ENCODE measurements at places on chromosomes 1 and 21.

DNA sequence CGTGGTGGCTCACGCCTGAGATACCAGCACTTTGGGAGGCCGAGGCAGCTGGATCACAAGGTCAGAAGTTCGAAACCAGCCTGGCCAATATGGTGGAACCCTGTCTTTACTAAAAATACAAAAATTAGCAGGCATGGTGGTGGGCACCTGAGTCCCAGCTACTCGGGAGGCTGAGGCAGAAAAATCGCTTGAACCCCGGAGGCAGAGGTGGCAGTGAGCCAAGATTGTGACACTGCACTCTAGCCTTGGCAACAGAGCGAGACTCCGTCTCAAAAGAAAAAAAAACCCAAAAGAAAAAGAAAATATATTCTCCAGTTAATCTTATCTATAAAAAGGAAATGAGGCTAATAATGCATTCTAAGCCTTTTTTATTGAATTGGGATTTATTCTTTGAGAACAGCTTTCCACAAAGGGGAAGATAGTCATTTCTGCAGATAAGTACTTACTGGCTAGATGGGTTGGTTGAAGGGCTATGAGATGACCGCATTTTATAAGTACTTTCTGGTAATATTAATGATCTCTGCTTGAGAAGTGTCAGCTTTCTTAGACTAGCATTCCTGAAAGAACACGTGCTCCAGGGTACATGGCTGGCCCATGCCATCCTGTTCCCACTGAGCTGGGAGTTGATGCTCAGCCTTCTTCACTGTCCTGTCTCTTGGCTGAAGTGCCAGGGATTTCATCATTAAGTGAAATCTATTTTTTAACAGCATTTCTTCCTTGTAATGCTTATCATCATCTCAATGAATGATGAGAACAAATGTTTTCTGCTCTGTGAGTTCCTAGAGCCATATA is 57.9 kb downstream of the SASS6 start:
- DNase-seq, result no peak

DNA sequence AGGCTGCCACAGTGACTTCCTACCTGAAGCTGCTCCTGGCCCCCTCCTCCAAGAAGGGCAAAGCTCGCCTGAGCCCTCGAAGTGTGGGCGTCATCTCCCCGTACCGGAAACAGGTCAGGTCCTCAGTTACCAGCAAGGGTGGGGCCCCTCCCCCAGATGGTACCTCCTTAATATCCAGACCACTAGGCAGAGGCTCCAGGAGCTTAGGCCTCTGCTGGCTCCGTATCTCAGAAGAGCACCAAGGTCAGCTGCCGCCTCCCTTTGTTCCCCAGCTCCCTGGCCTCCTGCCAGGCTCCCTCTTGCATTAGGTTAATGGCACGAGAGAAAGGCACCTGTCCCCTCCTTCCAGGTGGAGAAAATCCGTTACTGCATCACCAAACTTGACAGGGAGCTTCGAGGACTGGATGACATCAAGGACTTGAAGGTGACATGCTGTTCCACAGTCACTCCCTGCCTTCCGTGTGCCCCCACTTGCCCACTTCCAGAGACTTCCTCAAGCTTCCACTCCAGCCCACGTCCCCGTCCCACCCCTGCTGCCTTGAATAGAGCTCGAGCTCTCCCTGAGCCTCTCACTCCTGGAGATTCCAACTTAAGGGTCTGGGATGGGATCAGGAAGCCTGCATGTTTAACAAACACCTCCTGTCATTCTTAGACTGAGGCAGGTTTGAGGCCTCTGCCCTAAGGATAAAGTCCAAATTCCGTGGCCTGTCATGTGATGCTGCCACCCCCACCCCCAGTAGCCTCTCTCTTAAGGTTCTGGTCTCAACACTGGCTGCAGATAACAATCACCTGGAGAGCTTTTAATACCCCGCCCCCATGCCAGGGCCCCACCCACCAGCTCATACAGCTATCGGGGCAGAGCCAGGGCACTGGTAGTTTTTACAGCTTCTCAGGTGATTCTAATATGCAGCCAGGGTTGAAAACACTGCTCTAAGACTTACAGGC is 8.3 kb downstream of the RHOC start:
- DNase-seq, result no peak

GRCh38 chr1:226711976-226712741 is 26.9 kb downstream of the ITPKB start:
- no peak for DNase-seq

GRCh38 chr1:236009191-236009590 is 55.7 kb downstream of the NID1 start:
- DNase-seq, result no peak

DNA sequence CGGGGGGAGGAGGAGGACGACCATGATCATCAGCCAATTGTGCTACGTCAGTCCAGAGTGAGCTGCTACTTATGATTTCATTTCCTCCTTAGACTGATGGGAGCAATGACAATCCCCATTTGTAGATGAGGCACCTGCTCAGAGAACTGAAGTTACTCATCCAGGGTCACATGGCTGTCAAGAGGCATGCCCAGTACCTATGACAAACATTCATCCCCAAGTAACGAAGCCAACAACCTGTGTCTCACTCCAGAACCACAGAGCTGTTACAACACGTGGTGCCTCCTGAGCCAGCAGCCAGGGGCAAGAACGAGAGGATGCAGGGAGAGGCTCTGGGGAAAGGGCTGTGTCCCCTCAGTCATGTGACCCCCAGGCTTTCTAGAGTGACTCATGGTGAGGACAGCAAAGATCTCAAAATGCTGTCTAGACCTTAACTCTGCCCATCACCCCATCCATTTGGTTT is 93.6 kb downstream of the SIM2 start:
- no peak for DNase-seq

- no peak for DNase-seq
Measured at GRCh38 chr21:17819877-17820229, 697 bp upstream of the C21orf91 start.

- DNase-seq, result no peak
Measured at GRCh38 chr1:9417695-9418094, 121.6 kb upstream of the SLC25A33 start.

- DNase-seq, result no peak
Measured at GRCh38 chr1:206472454-206472853, 2.2 kb downstream of the IKBKE start.

DNA sequence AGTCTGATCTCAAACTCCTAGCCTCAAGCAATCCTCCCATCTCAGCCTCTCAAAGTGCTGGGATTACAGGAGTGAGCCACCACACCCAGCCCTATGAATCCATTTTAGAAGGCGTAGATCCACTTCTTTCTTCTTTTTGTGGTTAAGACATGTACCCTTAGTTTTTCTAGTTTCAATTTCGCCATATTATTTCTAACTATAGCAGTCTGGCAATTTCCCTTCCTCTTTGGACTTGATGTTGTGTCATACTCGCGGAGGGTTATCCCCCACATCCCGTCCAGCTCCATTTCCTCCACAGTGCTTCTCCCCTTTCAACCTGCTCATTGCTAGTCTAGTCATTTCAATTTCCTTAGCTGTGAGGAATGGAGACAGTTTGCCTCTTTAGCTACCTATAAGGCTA is 5.2 kb upstream of the LRRC8D start:
- no peak for DNase-seq

DNA sequence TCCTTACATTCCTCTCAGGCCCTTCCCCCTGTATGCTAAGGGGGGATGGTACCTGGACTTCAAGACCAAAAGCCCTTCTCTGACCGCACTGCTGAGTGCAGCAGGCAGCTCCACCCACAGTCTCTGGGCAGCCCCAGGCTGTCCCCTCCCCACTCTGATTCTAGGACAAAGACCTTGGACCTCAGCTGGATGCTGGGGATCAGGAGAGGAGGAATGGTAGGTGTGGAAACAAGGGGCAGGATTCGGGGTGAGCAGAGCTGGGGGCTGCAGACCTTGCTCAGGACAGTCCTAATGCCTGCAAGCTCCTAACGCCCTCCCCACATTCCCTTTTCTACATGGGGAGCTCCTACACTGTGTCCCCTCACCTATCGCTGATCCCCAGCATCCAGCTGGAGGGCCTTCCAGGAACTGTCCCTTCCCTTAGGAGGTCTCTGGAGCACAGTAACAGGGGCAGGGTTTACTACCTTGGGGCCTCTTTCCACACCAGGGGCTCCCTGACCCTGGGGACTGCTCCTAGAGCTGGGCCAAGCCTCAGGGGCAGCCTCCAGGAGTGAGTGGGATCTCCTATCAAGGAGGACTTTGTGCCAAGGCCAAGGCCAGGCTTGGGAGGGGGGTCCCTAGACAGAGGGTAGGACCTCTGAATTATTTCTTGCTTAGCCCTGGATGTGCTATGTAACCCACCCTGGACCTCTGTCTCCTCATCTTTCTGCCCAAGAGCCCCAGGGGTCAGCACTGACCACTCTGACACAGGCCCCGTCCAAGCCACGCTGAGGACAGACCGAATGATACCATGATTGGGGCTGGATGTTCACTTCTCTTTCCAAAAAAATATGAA is 5.6 kb downstream of the CLDN19 start:
- DNase-seq, result no peak

GRCh38 chr1:29441916-29442668 is 205.8 kb downstream of the PTPRU start:
- DNase-seq, result no peak

GRCh38 chr21:46196733-46197132 is 12.5 kb upstream of the SPATC1L start:
- DNase-seq, result no peak

GRCh38 chr1:175900171-175900570 is 156.8 kb upstream of the TNR start:
- no peak for DNase-seq

DNA sequence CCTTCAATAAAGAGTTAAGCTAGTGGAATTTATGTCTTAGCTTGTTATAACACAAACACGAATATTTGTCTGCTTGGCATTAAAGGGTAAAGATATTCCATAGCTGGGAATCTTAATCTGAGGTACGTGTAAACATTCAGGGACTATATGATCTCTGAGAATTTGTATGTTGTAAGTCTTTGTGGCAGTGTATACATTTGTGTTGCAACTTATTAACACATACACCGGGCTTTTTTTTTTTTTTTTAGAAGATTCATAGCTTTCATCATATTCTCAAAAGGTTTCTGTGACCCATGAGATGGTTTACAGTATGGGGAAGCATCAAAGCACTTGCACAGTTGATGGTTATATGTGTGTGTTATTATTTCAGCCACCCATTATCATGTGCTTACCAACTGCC is 3.0 kb downstream of the GGPS1 start:
- DNase-seq, result no peak

DNA sequence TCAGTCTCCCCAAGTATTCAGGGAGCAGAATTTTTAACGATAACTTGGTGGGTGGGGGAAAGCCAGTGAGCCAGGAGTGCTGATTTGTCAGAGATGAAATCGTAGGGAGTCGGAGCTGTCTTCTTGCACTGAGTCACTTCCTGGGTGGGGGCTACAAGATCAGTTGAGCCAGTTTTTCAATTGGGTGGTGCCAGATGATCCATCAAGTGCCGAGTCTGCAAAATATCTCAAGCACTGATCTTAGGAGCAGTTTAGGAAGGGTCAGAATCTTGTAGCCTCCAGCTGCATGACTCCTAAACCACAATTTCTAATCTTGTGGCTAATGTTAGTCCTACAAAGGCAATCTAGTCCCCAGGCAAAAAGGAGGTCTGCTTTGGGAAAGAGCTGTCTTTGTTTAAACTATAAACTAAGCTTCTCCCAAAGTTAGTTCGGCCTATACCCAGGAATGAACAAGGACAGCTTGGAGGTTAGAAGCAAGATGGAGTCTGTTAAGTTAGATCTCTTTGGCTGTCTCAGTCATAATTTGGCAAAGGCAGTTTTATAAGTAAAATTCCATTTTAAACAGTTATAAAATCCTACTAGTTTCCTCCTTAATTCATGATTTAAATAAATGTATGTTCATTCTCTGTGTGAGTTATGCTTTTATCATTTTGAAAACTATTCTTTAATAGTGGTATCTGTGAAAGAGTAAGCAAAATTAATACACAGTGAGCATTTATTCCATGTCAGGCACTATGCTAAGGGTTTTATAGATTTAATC is 51.7 kb downstream of the SLC16A1 start:
- DNase-seq, result no peak

DNA sequence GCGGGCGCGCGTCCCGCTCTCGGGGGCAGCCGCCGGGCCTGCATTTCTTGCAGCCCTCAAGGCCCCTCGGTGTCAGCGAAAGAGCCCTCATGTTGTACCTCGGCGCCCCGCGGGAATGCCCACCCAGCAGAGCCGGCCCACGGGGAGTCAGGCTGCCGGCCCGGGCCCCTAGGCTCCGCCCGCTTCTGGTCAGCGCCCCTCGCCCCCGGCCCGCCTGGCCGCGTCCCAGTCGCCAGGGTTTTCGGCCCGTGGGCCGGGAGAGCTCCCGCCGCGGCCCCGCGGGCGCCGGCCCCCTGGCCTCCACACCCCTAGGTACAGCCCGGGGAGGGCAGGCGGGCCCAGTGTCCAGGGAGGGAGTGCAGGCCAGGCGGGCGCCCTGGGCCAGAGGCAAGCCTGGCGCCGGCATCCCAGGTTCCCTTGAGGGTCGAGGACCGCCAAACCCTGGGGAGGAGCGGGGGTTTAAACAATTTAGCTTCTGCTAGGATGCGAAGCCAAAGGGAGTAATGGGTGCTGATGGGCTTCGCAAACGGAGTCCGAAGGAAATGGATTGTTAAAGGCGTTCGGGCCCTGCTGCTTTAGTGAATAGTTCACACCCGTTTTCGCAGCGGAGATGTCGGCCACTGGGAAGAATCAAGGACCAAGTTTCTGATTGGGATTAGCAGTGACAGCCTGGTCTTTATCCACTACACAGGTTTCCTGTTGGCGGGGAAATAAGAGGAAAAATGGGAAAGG is 486 bp upstream of the KCNA3 start:
- DNase-seq, result no peak

- no peak for DNase-seq
Measured at GRCh38 chr1:32962248-32962896, 2.2 kb downstream of the RNF19B start.

- DNase-seq, result no peak
Measured at GRCh38 chr1:186615332-186615731, 64.9 kb downstream of the PTGS2 start.

DNA sequence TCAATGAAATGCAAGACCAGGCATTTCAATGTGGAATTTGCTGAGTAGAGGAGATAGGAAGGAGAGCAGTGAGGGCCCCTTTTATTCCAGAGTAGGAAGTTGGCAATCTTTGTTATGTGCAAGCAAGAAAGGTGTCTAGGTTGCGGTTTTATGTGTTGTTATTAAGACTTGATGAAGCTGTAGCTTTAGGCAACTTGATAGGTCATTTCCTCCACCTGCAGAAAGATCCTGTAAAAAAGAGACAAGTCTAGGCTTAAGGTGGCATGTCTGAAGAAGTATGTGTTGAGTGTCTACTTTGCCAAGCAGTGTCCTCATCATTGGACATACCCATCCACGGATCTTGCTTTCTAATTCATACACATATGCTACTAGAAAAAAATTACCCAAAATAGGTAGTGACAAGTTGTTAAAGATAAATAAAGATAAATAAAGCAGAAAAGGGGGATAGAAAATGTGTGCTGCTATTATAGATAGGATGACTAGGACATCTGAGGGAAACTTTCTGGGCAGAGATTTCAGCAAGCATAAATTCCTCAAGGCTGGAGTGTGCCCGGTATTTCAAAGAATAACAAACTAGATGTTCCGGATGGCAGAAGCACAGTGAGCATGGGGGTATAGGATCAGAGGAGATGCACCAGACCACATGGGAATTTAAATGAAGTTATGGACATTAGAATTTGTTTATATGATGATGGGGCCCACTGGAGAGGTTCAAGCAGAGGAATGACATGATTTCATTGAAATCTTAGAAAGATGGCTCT is 335.0 kb downstream of the TGFB2 start:
- no peak for DNase-seq

Measured in stimulated activated CD4-positive, alpha-beta T cell treated with anti-CD3 and anti-CD28 coated beads, Interleukin-15, amount 100 ng/mL, for 1 hour (primary cell).